Cerebellar nuclear complex (tissue), 1 donor: ENCODE measurements at places on chromosomes 12 and 14.

DNA sequence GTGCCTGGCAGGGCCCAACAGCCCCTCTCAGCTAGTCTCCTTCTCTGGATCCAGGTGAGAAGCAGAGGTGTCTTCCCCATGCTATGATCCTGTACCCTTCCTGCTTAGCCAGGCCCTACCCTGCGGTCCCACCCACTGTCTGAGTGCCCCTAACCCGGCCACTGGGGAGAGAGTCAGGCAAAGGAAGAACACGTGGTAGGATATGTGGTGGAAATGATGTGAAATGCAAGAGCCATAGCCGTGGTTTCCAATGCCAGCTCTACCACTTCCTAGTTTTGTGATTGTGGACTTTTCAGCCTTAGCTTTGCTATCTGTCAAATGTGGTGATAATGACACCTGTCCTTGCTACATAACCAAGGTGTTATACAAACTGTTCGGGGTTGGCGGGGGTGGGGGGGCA is 15.8 kb downstream of the KRT2 start:
- no peak for DNase-seq

- no peak for DNase-seq
These were observed 264.2 kb downstream of the ADAMTS20 start for GRCh38 chr12:43287706-43288383.

- no peak for DNase-seq
These were observed 43.3 kb downstream of the MMAB start for GRCh38 chr12:109529691-109530640.

GRCh38 chr12:9731797-9732196 is 1.1 kb downstream of the CLECL1 start:
- DNase-seq: no peak

DNA sequence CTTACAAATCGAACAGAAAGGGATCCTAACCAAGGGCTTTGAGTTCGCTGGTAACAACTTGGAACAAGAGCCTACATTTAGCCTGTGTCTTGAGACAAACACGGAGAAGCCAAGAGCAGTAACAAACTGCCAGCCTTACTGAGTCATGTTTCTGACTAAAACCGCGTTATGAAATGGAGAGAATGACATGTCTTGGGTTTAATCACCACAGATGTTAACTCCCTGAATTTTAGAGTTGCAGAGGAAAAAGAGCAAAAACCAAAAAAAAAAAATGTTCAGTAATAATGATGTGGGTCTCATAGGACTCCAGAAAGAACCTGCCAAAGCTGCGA is 1.0 kb downstream of the BLTP3B start:
- no peak for DNase-seq

DNA sequence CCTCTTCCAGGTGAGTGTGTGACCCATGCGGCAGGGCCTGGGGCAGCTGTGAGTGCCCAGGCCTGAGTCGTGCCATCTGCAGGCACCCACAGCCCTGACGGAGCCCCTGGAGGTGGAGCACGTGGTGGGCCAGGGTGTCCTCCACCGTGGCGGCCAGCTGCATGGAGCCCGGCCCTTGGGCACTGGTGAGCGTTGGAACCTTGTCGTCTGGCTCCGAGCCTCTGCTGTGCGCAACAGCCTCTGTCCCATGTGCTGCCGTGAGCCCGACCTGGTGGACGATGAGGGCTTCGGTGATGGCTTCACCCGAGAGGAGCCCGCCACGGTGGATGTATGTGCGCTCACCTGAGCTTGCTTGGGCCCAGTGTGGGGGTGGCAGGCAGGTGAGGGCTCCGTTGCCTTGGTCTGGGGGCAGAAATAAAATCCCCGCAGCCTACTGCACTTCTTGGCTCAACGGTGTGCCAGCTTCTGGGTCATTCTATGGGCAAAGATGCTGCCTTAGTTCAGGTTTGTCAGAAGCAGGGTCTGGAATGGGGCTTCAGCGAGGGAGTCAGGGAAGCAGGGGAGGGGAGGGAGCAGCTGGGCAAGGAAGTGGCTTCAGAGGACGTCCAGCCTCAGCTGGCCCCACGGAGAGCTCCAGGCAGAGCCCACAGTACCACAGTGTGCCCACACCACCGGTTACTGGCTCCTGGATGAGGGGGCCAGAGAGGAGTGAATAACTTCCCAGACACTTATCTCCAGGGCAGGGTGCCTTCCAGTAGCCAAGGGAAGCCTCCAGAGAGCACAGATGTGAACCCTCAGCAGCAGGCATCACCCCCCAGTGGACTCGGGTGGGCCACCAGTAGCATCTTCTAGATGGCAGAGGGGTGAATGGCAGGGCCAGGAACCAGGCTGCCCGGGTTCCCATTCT is 1.2 kb upstream of the ARL6IP4 start:
- DNase-seq: no peak

DNA sequence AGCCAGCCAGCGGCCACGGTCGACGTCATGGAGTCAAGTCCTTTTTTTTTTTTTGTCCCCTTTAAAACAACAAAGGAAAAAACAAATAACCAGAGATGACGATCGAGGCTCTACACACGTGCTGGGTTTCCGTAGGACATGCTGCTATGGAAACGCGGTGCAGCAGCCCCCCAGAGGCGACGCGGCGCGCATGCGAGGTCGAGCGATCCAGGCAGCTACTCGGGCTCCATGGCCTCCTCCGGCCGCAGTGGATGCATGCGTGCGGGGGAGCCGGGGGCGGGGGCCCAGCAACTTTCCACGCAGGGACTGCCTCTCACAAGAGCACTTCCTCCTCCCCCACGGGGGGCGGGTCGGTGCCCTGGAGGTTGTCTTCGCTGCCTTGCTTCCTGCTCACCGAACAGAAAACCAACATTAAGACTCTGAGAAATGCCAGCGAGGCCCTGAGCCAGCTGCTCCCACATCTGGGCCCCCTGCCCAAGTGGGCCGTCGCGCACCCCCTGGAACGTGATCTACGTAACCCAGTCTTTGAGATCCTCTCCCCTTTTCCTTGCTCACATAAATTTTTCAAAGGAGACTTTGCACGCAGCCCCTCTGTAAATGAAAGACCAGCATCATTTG is 30.7 kb downstream of the P2RX4 start:
- DNase-seq: no peak

GRCh38 chr12:102487226-102487625 is 6.9 kb upstream of the IGF1 start:
- DNase-seq: no peak

GRCh38 chr12:68977335-68977734 is 44.4 kb upstream of the CPM start:
- DNase-seq: no peak

DNA sequence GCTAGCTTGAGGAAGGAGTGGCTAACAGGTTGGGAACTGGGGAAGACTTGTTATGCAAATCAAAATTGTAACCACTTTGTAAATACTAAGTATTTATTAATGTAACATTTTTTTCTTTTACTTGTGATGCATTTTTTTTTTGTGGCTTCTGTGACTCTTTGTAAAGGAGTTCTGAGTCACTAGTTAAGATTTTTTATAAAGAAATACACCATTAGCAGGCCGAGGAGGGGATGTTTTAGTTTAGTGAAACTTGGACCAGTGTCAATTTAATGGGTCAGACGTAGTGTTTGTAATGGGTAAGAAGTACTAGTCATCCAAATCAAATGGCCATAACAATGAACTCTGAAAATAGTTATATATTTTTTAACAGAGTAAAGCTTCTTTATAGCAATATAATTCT is 43.1 kb downstream of the AKAP6 start:
- DNase-seq: no peak

DNA sequence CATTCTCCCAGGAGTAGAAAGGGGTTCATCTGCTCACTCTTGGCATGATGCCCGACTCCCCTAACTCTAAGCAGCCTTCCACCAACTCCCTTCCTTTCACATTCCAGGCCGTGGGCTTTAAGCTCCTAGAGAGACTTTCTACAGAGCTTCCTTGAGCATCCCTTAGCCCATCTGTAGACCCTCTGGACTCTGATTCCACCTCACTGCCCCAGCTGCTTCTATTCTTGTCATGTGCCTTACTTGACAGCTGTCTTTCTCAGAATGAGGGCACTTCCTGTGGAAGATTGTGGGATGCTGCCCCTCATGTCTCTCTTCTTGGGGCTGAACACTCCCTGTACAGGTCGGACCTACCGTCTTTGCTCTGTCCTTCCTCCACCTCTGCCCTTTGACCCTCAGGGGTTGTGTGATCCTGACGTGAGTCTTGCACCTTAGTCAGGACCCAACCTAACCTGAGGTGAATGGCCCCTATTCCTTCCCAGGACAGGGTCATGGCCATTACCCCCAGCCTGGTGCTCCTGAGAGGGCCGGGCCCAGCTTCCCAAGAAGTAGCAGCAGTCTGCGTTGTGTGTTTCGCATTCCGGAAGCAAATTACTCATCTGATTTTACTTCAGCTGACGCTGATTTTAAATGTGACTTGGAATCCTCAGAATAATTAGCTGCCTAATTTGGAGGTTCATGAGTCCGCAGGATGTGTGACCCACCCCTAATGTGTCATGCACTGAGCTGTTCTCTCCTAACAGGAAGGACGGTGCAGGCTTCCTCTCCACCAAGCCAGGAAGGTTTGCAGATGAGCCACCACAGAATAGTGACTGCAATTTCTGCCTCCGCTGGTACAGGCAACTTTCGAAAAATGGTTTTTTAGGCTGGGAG is 2.7 kb upstream of the GALNT6 start:
- no peak for DNase-seq

GRCh38 chr12:25423355-25424050 is 129.6 kb downstream of the LMNTD1 start:
- DNase-seq: no peak

- DNase-seq: no peak
These were observed 242.3 kb downstream of the NRXN3 start for GRCh38 chr14:78412475-78412874.

- no peak for DNase-seq
These were observed 219.2 kb downstream of the TMEM121 start for GRCh38 chr14:105745433-105746123.

GRCh38 chr14:103026988-103027387 is 30.4 kb downstream of the CDC42BPB start:
- no peak for DNase-seq

DNA sequence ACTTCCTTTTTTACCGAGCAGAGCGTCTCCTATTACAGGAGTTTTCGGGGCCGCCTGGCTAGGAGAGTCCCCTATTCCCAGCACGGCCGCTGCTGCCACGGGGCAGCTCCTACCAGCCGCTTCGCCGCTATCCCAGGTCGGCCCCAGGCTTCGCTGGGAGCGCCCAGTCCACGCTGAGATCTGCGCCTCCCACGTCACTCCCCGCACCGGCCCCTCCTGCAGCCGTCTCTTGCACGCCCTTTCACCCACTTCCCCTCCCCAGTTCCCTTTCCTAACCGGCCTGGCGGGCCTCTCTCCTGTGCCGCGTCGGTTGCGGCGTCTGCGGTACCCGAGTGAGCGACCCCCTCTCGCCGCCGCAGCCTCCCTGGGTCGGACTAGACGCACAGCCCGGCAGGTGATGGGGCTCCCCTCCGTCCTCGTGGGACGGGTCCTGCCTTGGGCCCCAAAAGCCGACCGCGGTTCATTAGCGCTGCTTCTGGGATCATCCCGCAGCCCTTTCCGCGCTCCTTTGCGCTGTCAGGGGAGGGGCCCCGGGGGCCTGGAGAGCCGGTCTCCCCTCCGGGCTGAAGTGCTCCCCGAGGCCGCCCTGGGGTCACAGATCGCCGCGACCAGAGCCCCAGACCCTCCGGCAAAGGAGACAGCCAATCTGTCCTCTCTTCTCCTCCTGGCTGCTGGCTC is 1318.4 kb downstream of the TMEM121 start:
- DNase-seq: no peak

- DNase-seq: no peak
These were observed 16.6 kb upstream of the IFI27L2 start for GRCh38 chr14:94145902-94146527.

- no peak for DNase-seq
These were observed 65.9 kb downstream of the ITPR2 start for GRCh38 chr12:26767116-26767515.

- no peak for DNase-seq
These were observed 2.9 kb upstream of the AQP6 start for GRCh38 chr12:49969651-49970429.

DNA sequence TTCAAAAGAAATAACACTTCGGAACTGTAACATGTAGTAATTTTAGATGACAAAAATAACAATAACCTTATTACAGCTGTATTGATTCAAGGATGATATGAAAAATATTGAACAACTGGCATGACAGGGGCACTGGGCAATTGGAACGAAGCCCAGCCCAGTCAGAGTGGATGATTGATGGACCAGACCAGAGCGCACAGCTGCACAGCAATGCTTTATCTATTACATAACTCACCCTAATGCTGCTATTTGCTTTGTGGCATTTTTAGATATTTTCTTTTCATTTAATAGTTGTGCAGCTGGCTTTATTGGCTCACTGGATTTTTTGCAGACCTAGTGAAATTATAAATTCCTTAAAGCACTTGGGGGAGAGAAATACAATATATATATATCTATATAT is 26.9 kb upstream of the FERMT2 start:
- no peak for DNase-seq

GRCh38 chr14:49754570-49755097 is 13.3 kb upstream of the KLHDC2 start:
- DNase-seq: no peak

- DNase-seq: no peak
These were observed 151.4 kb downstream of the MED13L start for GRCh38 chr12:116125956-116126566.

- no peak for DNase-seq
These were observed 10.3 kb upstream of the CD27 start for GRCh38 chr12:6434205-6435140.

GRCh38 chr14:80545935-80546854 is 334.9 kb upstream of the DIO2 start:
- no peak for DNase-seq

- no peak for DNase-seq
These were observed 162.1 kb upstream of the IFNG-AS1 start for GRCh38 chr12:67826946-67827720.

DNA sequence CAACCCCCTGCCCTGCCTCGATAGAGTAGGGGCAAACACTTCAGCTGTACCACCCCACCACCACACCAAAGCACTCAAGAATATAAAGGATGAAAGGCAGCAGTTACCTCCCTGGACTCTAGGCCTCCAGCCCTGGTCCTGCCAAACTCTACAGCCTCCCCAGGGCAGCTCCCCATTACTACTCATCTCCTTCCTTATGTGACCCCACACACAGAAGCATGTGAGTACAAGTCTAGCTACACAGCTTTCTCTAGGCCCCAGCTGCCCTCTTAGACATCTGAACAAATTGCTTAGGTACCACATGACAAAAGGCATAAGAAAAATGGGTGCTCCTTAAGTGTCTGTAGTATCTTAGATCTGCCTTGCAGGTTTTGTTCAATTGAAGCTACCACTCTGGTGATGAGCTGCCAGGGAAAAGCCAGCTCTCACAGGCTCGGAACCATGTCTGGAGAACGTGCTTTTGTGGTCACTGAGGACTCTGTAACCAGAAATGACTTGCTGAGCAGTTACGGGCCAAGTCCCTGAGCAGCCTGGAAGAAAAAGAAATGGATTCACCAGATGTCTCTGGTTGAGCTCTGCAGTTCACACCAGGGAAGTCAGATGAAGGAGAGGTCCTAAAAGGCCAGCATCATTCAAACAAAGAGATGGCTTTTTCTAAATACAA is 32.8 kb downstream of the FMNL3 start:
- no peak for DNase-seq

GRCh38 chr14:105419195-105420091 is at the start of gene MTA1:
Gene MTA1 (plus strand): TSS chr14:105419827. CDS start chr14:105420036, 209 bp downstream.
- DNase-seq: no peak
